ENCODE measurements at places on chromosomes 6 and 20.

DNA sequence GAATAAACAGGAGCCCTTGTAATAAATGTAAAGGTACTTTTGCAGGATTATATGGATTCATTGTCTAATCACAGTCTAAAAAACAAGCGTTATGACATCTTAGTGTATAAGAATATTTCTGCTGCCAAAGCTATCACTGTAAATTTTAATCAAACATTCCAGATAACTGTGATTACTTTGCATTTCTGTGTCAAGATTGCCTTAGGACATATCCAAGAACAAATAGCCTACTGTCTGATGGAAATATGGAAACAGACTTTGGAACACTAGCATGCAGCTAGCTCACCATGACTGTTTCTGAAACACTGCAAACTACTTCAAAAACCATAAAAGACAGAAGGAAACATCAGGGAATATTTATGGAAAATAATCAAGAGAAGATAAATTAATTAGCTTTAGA, 248.7 kb upstream of the ASCC3 start:
- DNase-seq, result no peak

DNA sequence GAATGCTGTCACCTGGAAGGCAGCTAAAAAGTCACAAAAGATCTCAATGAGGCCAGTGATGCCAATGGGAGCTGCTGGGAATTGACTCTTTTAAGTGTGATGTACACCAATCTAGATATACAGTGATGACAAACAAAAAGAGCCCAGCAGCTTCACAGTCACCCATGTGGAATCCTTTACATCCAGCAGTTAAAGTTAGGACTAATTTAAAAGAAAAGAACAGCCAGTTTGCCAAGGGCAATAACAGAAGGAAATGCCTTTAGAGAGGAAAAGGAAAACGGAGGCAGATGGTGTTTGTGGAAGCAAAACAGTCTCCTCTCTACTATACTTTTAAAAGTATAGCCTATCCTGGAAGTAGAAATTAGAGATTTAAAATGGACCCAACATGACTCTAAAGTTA, 873.5 kb downstream of the EPHA7 start:
- no peak for DNase-seq

DNA sequence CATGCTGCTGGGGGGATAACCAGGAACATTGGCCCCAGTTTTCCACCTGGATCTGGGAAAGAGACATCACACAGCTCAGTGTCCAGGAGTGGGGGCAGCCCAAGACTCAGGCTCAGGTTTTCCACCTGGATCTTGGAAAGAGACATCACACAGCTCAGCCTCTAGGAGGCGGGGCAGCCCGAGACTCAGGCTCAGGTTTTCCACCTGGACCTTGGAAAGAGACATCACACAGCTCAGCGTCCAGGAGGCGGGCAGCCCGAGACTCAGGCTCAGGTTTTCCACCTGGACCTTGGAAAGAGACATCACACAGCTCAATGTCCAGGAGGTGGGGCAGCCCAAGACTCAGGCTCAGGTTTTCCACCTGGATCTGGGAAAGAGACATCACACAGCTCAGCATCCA, 361.6 kb downstream of the THBS2 start:
- DNase-seq, result no peak

DNA sequence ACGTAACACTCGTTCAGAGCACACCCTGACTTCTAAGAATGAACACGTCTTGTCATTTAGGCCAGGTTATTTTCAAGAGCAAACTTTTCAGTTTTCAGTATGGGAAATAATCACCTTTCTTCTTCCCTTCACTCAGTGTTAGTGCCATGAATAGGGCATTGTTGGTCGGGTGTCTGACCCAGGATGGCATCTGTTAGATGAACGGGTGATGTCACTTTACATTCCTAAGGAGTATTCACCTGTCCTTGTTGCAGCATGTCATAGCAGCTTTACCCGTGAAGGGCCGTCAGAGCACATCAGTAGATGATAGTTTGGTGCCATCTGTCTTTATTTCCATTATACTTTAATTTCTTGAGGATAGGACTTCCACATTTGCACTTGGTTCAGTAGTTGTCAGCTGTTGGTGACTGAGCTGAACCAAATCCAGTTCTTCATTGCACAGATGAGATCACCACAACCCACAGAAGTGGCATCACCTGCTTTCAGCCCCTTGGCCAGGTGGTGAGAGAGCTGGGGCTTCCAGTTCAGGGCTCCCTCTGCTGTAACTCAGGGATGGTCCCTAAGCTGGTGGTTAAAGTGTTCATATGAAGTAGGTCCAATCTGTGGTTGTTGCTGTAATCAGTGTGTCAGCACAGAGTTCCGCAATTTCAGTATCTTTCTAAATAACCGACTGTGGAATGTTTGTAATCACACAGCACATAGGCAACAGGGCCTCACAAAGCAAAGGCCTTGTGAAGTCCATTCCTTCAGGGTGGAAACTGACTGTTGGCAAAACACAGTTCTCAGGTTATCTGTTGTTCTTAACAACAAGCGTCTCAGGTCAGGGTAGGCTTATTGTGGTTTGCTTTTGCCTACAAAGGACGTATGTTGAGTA, 68.2 kb downstream of the FAM120B start:
- no peak for DNase-seq

GRCh38 chr6:28206527-28206926, 18.5 kb upstream of the ZSCAN9 start:
- no peak for DNase-seq

GRCh38 chr6:157760589-157761330, 62.3 kb upstream of the SNX9 start:
- DNase-seq, result peak; percentile 62

GRCh38 chr20:23406880-23407279, 14.4 kb downstream of the NAPB start:
- no peak for DNase-seq

- no peak for DNase-seq
Observed at GRCh38 chr20:24863356-24863755, 85.7 kb upstream of the CST7 start.

DNA sequence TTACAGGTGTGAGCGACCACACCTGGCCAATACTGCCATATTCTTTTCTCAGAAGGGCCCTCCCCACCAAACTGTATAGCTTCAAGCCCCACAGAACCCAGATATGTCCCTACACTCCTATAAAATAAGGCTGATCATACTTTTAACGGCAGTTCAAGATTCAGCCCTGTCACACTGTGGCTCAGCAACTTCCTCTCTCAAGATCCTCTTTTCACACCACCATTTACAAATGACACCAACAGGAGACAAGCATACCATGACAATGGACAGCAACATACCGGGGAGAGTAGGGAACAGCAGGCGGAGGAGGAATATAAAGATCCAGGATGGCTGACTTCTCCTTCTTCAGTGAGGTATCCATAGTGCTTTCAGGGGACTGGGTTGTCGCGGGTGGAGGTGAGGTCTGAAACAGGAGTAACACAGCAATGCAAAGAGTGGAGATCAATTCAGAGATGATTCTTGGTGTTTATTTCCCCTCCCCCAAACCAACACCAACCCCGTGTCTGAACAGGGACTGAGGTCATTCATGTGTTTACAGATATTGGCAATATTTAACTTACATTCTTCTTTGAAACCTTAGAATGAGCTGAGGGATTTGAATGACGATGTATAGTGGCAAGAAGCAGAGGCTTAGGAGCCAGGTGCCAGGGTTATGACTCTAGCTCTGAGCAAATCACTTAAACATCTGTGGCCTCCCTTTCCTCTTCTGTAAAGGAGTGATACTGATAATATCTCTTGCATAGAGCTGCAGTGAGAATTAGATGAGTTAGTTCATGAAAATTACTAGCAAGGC, 57.6 kb upstream of the IPCEF1 start:
- no peak for DNase-seq

- no peak for DNase-seq
Observed at GRCh38 chr6:35049156-35049735, 91.9 kb downstream of the TCP11 start.

DNA sequence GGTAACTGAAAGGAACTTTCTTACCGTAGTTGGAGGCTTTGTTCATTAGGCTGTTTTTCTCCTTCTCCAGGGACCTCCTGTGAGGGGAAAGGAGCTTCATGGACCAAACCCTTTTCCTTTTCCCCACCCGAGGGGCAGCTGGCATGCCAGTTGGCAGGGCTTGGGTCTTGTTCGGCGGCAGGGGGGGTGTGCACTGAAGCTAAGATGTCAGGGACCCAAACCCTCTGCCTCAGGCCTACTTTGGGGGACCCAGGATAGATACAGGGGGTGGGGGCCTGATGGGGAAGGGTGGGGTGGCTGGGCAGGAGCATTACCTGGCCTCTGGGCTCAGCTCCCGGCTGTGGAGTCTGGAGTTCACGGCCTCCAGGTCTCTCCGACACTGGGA, 14.9 kb downstream of the CCDC167 start:
- no peak for DNase-seq

GRCh38 chr20:32621891-32622584, 36.9 kb upstream of the NOL4L start:
- no peak for DNase-seq

GRCh38 chr20:62289131-62289530, 13.7 kb upstream of the ADRM1 start:
- no peak for DNase-seq
